ENCODE measurements at places on chromosomes 5 and 9.
A peak's percentile ranks its signal among the peaks of the same experiment; 100 is the strongest.

GRCh38 chr5:139638736-139639618, 9.2 kb upstream of the CXXC5 start:
- H3K4me3 ChIP-seq, result no peak overlapping the region
- H3K4me1 ChIP-seq, result peaks cover 66% of the 10 kb centered on the region
- no peaks in the 10 kb centered on the region for H3K36me3 ChIP-seq
- no peaks in the 10 kb centered on the region for H3K27me3 ChIP-seq
- peak overlapping the region; percentile 99 for H3K27ac ChIP-seq
- DNase-seq, result peak; percentile 59

DNA sequence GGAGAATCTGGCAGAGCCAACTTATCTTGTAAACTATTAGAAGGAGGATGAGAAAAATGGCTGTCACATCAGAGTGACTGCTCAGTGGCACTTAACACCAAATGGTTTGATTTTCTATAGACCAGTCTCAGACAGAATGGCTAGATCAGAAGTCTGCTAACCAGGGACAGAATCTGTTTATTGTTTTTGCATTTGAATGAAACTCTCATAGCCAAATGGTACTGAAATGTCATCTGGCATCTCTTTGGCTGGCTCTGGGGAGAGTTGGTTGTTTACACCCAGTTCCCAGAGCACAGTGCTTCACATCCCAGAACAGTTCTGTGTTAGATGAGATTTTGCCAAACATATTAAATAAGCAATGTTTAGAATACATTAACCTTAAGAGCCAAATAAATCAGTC, 106.6 kb upstream of the HMHB1 start:
- no peak for DNase-seq
- no peaks in the 10 kb centered on the region for H3K27me3 ChIP-seq
- no peak overlapping the region for H3K4me3 ChIP-seq
- no peak overlapping the region for H3K27ac ChIP-seq
- no peaks in the 10 kb centered on the region for H3K36me3 ChIP-seq

DNA sequence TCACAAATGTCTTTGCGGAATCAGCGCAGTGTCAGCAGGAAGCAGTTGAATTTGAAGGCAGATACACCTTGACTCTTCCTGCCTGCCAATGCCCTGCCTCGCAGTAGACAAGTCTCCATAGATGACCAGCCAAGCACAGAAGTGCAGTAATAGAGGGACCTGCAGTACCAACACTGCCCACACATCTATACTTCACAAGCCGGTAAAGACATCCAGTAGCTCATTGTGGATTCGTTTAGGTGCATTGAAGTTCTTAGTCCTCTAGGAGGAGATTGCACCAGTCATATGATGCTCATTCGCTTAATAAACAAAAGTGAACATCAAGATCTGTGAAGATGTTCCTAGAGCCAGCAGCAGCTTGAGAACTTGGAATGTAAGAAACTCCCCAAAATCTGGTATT, 7.1 kb upstream of the IFNA2 start:
- no peaks in the 10 kb centered on the region for H3K36me3 ChIP-seq
- peaks cover 34% of the 10 kb centered on the region for H3K27me3 ChIP-seq
- no peaks in the 10 kb centered on the region for H3K4me1 ChIP-seq
- H3K27ac ChIP-seq, result no peak overlapping the region
- peak; percentile 23 for DNase-seq

GRCh38 chr5:53030893-53031292, 41.7 kb downstream of the ITGA2 start:
- H3K4me3 ChIP-seq, result no peak overlapping the region
- H3K27me3 ChIP-seq, result no peaks in the 10 kb centered on the region
- H3K27ac ChIP-seq, result peak overlapping the region; percentile 97
- no peak for DNase-seq
- H3K36me3 ChIP-seq, result peaks cover 3% of the 10 kb centered on the region

Data from SK-N-SH (cell line).